Activated naive CD4-positive, alpha-beta T cell treated with anti-CD3 and anti-CD28 coated beads, Interleukin-2, amount 10 ng/mL, durations not matched to agents 5 hours and 36 hours (primary cell): ENCODE measurements at places on chromosomes 4 and X. TPM values are rescaled to one million over a fixed set of nuclear protein-coding genes. Genes with fewer than 3 reads are reported as not detected.

OR13H1 gene
- total RNA-seq: not detected

ARMCX1 gene
- total RNA-seq: 0.30 TPM

BMP3 gene
- total RNA-seq: not detected

EVC gene
- 0.34 TPM for total RNA-seq

CPE gene
- not detected for total RNA-seq

ADGRA3 gene
- total RNA-seq: 2.3 TPM

NEIL3 gene
- total RNA-seq: 27.5 TPM

CYTL1 gene
- not detected for total RNA-seq

CENPVL3 gene
- total RNA-seq: not detected

UCHL1 gene
- not detected for total RNA-seq

MAGEC3 gene
- not detected for total RNA-seq

SCD5 gene
- total RNA-seq: 0.94 TPM

DMP1 gene
- total RNA-seq: not detected

CXCL13 gene
- total RNA-seq: not detected

VSIG1 gene
- 13.5 TPM for total RNA-seq

NFKB1 gene
- 144 TPM for total RNA-seq

FBXO8 gene
- total RNA-seq: 21.5 TPM

KCNE5 gene
- total RNA-seq: 0.23 TPM
